ENCODE measurements at places on chromosomes 11 and 22.

GRCh38 chr22:39593931-39594285 is 23.4 kb downstream of the CACNA1I start:
- DNase-seq, result no peak

GRCh38 chr11:3164138-3164551 is 965 bp downstream of the OSBPL5 start:
- DNase-seq, result no peak

DNA sequence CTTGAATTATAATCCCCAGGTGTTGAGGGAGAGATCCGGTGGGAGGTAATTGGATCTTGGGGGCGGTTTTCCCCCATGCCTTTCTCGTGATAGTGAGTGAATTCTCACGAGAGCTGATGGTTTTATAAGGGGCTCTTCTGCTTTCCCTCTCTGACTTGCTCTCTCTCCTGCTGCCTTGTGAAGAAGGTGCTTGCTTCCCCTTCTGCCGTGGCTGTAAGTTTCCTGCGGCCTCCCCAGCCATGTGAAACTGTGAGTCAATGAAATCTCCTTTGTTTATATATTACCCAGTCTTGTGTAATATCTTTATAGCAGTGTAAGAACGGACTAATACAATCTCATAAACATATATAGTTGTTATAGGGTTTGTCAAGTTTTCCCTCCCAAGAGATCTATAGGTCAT is 32.8 kb downstream of the KCNE3 start:
- DNase-seq, result no peak

DNA sequence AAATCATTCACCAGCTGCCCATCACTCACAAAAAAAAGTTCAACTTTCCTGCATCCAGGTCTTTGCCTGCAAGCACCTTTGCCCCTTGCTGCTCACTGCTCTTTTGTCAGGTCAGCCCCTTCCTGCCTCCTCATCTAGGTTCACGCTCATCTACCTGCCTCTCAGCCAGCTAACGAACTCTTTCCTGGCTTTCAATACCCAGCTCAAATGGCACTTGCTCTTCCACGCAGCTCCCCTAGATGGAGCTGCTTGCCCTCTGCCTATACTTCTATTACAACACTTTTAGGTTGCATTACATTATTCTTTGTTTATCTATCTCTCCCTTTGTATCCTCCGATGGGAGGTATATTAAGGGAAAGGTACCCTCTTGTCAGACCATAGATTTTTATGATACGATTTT is 78.9 kb upstream of the TBCEL start:
- DNase-seq, result no peak

DNA sequence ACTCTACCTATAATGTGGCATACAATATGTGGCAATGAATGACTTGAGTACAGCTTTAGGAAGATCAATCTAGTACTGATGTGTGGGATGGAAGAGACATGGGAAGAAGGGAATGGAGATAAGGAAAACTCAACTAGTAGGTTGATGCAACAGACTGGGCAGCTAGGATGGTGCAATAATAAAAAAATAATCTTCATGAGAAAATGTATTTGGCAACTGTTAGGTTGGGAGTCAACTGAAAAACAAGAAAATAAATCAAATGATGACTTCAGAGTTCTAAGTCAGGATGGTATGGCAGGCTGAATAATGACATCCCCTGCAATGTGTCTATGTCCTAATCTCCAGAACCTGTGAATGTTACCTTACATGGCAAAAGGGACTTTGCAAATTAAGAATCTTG is 236.8 kb upstream of the PITPNB start:
- no peak for DNase-seq

DNA sequence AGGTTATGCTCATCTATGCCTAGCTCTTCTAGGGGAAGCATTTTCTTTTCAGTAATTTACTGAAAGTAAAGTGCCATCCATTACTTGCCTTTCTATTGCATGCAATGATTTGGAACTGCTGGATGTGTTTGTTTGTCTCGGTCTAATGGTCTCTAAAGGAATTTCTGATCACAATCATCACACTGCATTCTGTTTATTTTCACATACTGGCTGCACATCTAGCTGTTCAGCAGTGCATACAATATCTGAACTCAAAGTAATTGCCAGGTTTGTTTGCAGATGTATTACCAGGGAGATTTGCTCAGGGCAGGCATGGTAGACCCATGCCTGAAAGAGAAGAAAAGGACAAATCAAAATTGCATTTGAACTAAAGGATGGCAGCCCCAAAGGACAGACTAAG is 36.4 kb upstream of the CWF19L2 start:
- DNase-seq, result no peak

DNA sequence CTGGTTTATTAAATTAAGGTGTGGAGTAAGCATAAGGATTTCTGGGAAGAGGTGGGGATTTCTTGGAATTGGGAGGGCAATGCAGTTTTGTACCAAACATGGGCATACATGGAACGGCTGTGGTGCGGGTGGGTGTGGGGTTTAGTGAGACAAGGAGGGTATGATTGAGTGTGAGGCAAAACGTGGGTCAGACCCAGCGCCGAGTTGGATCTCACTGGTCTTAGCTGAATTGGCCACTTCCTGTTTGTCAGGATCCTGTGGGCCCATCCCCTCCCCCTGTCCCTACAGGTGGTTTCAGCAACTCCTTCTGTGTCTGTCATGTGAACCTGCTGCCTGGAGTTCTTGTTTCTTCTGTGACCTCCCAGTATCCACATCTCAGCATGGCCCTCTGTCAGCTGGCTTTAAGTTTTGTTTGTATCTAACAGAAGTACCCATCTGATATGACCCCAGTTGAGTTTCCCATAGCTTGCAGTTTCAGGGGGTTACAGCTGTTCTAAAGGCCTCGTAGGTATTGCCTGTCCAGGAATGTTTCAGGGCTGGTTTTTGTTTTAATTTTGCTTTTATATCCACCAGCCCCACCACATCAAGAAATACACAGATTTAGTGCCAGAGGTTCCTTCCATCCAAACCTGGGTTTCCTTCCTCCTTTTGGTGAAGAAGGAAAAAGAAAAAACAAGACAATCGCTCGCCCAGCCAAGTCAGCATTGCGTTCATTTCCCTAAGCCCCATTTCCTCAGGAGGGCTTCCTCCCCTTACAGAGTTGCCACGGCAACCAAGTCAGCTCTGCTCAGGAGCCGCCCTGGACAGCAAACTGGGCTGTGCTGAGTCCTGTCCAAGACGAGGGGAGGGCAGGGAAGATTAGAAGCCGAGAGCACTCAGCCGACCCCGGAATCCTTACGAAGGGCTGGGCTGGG is 6.0 kb downstream of the APOL1 start:
- no peak for DNase-seq

DNA sequence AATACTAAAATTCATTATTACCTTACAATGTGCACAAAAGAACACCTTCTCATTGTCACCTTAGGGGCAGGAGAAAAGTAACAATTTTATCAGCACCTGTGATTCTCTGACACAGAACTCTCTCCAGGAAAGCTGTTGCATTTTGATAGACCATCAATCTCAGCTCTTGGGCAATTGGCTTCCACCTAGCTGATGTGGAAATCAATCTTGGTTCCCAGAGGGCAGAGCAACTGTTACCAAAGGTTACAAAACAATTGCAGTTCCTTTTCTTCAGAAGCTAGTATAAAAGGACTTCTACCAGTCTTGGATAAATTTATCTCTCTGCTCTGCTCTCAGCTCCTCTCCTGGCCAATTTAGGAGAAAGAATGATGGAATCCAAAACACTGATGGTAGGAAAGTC is 157.8 kb upstream of the DDI1 start:
- DNase-seq, result no peak

DNA sequence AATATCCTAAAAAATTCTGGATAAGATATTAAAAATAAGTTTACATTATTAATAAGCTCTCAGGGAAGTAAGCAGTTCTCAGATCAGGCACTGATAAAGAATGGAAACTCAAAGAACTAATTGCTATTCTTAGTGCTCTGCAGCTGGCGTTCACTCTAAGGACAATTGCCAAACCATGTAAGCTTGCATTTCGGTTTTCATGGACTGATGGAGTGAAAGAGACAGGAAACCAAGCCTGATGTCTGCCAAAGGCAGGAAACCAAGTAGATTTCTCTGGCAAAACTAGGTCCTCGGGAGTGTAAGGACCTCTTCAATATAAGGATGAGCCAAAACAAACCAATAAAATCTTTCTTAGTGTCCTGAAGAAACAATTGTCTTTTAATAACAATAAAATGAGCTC is 355.2 kb downstream of the RAB38 start:
- no peak for DNase-seq

- no peak for DNase-seq
Measured at GRCh38 chr11:12771875-12772274, 97.7 kb downstream of the TEAD1 start.

DNA sequence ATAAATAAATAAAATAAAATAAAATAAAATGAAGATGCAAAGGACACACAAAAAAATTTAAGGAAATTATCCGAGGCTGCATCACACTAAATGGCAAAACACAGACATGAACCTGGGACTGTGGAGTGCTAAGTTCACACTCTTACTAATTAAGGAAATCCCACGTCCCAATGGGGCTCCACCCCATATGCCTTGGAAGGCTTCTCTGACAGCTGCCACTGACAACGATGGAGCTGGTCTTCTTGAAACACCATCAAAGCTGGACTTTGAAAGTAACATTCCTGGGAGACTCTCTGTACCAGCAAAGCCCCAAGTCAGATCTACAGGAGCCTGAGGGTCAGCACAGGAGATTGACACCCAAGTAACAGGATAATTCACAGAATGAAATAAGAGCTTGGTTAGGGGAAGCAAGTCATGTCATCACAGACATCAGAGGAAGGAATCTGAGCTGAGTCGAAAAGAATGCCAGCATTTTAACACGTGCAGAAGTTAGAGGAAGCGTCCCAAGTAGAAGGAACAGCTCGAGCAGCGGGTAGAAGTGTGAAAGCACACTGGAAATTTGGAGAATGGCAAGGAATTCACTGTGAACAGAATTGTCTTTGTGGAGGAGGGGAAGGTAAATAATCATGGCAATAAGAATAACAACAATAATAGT is 13.8 kb downstream of the TPST2 start:
- DNase-seq, result no peak

DNA sequence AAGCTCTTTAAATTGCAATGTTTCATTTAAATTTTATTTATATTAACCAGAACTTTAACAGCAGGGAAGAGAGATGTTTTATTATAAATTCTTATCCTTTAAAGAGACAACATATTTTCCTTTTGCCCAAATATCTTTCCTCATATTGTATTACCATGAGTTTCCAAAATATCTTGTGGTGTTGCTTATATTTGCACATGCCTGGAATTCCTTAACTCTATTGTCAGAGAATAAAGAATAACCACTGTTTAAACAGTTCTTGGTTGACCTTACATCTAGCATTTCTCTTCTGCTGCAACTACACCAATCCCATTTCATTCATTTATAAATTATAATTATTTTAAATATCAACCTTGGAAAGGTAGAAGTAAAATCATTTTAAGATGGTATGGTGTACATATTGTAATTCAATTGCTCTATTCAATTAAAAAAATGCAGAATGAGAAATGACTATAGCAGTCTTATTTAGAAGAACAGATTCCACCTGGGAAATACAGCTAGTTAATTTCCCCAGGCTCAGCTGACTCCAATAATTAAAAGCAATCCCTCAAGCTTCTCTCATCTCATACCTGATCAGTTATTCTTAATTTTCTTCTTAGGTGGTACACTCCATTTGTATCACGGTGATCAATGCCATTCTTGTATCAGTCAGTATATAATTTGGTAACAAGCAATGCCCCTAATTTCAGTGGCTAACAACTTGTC is 923.3 kb downstream of the KCNA4 start:
- DNase-seq, result no peak

DNA sequence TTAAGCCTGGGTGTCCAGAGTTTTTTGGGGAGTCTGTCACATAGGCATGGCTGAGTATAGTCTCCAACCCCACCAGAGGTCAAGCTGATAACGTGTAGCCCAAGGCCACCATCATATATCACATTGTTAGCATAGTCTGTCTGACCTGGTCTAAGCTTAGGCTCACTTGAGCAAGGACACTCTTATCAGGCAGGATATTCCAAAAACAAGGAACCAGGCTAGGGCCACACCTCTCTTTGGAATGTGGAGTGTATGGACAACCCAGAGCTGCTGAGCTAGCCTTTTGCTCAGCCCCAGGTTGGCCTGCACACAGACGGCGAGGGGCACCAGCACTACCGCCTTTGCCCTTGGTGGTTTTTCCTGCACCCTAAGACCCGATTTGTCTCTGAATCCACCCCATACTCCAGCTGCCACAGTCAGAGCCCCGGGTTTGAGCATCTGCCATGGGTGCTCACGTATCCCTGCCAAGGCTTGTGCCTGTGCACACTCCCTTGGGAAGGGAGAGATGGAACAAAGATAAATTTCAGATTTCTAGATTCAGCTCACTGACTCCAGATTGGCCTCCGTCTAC is 7.2 kb downstream of the SNAP29 start:
- no peak for DNase-seq

DNA sequence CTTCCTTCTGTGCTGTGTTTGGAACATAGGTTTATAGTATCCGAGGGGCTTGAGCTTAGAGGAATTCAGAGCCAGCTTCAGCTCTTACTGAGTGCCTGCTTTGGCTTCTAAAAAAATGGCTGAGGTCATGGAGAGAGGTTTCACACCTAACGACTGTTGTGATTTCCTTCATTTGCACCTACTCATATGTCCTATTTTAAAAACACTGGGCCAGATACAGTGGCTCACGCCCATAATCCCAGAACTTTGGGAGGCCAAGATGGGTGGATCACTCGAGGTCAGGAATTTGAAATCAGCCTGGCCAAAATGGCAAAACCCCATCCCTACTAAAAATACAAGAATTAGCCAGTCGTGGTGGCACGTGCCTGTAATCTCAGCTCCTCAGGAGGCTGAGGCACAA is 38.3 kb upstream of the SYT13 start:
- DNase-seq, result no peak

GRCh38 chr11:85682330-85683305 is 3.4 kb downstream of the CCDC89 start:
- DNase-seq, result peak; percentile 40

GRCh38 chr22:44668190-44668885 is 33.7 kb upstream of the PRR5 start:
- DNase-seq, result no peak

GRCh38 chr11:86403458-86403857 is 28.8 kb downstream of the CCDC81 start:
- DNase-seq, result no peak

GRCh38 chr11:11520231-11521015 is 101.4 kb downstream of the GALNT18 start:
- no peak for DNase-seq

GRCh38 chr11:34613552-34614056 is 7.3 kb upstream of the EHF start:
- no peak for DNase-seq

- no peak for DNase-seq
Measured at GRCh38 chr22:41650229-41650628, 29.1 kb downstream of the XRCC6 start.

GRCh38 chr11:61062181-61062930 is 39.9 kb upstream of the CD5 start:
- no peak for DNase-seq

- no peak for DNase-seq
Measured at GRCh38 chr22:32354360-32355351, 3.0 kb upstream of the RFPL3 start.

- DNase-seq, result no peak
Measured at GRCh38 chr11:126088999-126089398, 26.3 kb upstream of the CDON start.
